Right ventricle myocardium inferior (tissue), 1 donor: ENCODE measurements at places on chromosomes 4 and X.
A peak's percentile ranks its signal among the peaks of the same experiment; 100 is the strongest.

DNA sequence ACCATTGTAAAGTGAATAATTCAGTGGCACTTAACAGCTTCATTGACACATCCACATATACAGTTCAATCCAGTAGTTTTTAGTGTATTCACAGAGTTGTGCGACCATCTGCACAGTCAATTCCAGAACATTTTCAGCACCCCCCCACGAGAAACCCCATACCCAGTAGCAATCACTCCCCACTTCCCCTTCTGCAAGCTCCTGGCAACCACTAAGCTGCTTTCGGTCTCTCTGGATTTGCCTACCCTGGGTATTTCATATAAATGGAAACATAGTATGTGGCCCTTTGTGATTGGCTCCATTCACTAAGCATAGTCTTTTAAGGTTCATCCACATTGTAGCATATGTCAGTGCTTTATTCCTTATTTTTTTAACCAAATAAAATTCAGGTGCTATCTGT lies 10.0 kb downstream of the MSL3 start:
- no peak for DNase-seq

DNA sequence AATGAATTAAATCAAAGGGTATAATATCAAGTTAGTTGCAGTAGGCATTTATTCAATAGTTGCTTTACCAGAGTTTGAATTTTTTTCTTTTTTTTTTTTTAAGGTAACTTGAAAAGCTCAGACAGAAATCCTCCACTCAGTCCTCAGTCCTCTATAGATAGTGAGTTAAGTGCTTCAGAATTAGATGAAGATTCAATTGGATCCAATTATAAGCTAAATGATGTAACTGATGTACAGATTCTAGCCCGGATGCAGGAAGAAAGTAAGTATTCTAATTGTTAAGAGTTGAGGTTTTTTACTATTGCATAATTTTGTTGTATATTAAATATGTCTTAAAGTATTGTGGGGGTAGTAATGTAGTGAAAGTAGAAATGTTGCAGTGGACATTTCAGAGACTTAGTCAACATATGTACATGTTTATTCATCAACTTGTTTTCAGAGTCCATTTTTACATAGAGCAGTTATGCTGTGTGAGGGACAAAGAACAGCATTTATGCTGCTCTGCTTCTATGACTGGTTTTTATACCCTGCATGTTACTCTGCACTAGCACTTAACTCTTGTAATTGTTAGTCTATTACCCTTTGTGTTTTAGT lies 38.4 kb downstream of the SLAIN2 start:
- no peak for DNase-seq

DNA sequence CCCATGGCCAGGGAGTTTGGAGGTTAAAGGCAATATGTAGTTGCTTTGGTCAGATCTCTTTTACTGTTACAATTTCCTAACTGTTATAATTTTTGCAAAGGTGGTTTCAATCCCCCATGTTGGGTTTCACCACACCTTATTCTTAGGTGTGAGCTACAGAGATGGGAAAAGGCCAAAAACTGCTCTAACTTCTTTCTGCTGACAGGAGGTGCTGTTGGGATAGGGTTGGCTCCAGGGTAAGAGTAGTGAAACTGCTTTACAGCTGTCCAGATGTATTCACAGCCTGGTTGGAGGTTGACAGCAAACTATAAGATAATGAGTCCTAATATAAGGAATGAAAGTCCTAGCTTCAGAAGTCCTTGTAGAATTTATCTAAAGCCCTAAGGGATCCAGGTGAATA lies 181.3 kb upstream of the TEX13D start:
- no peak for DNase-seq

- no peak for DNase-seq
Measured at GRCh38 chrX:38138157-38138891, 82.3 kb downstream of the SRPX start.

DNA sequence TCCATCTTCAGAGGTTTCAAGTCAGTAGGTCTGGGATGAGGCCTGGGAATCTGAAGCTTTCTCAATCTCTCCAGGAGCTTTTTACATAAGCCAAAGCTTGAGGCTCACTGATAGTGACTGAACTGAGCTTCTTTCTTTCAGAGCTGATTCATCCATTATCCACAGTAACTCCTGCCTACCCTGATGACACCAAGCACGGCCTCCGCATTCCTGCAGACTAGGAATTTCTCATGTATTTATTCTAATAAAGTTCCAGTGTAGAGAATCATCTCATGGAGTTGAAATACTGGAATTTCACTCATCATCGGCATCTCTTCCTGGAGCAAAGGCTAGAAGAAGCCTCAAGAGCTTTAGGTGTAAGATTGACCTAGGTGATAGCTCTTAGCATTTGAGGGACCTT lies 12.1 kb upstream of the DCTD start:
- DNase-seq, result no peak

GRCh38 chrX:56995271-56995994 lies at the start of gene SPIN3:
Gene SPIN3 (minus strand): TSS chrX:56995541. CDS start chrX:56994947, 594 bp downstream.
- DNase-seq, result peak; percentile 85

DNA sequence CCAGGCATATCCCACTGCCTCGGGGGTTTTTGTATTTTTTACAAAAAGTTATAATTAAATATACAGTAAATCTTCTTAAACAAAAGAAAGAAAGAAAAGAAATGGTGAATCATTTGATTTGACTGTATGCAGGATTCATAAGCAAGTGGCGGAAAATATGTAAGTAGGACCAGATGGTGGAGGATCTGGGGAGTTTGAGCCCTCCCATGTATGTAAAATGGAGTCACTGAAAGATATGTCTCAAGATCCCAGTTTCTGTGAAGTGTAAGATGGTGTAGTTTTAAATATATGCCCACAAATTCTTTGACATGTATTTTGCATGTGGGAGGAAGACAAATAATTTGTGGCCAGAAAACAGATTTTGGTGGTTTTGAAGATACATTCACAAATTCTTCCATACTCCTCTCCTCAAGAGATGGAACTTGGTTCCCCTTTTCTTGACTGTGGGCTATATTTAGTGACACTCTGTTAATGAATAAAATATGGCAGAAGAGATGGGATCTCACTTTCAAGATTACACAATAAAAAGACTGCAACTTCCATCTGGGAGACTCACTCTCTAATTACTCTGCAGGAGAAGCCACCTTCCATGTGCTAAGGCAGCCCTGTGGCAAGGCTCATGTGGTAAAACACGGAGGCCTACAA lies 133.6 kb upstream of the S100G start:
- no peak for DNase-seq

DNA sequence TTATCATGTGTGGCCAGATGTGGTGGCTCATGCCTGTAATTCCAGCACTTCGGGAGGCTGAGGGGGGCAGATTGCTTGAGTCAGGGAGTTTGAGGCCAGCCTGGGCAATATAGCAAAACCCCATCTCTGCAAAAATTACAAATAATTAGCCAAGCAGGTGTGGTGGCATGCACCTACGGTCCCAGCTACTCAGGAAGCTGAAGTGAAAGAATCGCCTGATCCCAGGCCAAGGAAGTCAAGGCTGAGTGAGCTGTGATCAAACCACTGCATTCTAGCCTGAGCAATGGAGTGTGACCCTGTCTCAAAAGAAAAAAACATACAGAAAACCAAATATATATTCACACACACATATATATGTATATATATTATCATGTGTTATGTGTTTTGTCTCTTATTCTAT lies 15.0 kb downstream of the APELA start:
- DNase-seq, result no peak

- no peak for DNase-seq
Measured at GRCh38 chr4:94413085-94413840, 38.5 kb upstream of the PDLIM5 start.

DNA sequence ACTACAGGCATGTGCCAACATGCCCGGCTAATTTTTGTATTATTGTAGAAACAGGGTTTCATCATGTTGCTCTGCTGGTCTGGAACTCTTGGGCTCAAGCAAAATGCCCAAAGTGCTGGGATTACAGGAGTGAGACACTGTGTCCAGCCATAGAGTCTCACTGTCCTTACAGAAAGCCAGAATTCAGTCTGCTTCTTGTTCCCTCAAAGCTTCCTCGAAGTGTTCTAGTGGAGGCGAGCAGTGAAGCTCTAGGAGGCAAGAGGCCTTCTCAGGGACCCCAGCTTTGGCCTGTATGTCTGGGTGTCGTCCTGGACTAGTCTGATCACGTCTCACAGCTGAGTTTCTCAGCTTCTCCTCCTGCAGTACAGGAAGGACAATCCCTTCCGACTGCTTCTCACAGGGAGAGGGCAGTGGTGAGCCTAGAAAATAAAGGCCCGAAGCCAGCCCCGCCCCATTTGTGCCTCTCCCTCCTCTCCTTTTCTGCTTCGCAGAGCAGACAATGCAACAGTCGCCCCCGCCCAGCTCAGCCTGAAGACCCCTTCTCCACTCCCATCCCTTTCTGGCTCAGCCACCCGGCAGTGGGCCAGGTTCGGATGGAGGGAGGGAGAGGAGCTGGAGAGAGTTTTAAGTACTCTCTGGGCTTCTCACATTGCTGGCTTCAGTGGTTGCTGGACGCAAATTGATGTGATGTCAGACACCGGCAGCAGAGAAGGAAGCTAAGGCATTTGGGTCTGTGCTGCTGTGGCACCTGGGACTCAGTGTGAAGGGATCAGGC lies 11.1 kb upstream of the FAM3A start:
- peak; percentile 85 for DNase-seq

DNA sequence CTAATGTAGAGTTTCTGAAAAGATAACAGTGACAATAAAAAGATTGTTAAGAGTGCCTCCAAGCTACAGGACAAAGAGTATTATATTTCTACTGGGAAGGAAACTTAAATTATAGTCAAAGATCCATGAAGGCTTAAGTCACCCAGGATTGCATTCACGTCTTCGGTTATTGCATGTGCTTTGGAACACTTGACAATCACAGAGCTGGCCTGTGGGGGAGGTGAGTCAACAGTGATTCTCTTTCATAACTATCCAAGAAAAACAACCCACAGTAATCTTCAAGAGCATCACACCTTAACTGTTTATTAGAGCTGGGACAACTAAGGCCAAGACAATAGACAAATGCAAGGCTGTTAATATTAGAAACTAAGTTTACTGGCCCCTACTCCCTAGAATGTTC lies 40.3 kb downstream of the PDGFC start:
- no peak for DNase-seq

- DNase-seq, result no peak
Measured at GRCh38 chr4:133621628-133622027, 472.5 kb downstream of the PCDH10 start.

DNA sequence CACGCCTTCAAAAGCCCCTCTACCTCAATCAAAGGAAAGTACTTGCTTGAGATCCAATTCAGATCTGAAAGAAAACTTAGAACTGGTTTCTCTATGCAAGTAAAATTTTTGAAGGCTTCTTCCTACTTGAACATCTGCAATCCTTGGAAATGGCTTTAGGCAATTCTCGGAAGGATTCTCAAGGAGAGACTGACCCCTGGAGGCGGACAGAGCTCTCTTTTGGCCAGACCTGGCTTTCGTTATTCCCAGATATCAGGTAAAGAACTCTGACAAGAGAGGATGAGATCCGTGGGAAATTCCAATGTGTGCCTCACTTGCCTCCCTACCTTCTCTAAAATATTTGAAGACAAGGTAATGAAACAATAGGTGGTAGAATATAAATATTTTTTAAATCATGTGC lies 670.3 kb upstream of the FAM241A start:
- DNase-seq, result no peak

DNA sequence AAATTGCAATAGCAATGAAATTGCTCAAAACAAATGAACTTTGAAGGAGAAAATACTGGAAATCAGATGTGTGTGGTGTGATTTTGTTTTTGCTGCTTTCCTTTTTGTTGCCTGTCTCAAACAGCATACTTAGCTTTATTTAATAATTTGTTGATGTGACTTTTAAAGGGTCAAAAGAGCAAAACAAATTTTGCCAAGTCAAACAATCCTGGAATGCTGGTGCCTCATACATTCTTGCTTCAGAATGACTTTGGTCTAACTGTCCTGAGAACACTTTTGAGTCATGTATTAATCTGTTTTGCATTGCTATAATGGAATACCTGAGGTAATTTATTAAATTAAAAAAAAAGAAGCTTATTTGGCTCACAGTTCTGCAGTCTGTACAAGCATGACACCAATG lies 3.4 kb downstream of the PF4V1 start:
- DNase-seq, result no peak

GRCh38 chr4:90904021-90904420 lies 776.8 kb downstream of the CCSER1 start:
- no peak for DNase-seq

GRCh38 chrX:82961129-82961528 lies 547.0 kb upstream of the POU3F4 start:
- no peak for DNase-seq

- no peak for DNase-seq
Measured at GRCh38 chr4:133131829-133132460, 17.1 kb upstream of the PCDH10 start.

DNA sequence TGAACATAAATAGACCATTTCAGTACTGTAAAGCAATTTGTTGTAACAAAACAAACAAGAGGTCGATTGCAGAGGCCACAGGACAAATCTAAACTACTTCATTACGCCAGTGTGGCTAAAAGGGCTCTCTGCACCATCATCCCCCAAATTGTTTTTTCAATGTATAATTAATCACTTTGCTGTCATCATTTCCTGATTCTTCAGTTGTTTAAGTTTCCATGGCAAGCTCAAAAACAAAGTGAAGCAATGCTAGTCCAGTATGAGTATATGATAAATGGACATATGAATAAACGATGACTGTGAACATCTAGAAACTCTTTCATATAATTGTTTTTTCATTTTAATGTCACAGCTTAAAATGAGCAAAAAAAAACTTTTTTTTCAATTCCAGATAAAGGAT lies 235.4 kb upstream of the FGF13 start:
- DNase-seq, result no peak

DNA sequence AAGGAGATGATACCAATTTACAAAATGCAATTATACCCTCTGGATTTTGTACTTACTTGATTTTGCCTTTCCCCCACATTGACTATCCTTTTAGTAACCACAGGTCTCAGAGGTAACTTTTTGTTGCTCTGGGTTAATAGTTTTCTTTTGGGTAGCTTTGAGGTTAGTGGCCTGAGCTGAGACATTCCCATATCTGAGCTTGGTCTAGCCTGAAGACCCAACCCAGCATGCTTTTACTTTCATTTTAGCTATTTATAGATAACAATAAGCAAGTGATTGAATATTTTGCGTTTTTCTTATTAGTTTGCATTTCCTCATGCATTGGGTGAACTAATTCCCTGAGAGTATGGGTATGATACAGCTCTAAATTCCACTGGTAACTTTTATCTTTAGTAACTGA lies 11.8 kb downstream of the HTN1 start:
- no peak for DNase-seq

- no peak for DNase-seq
Measured at GRCh38 chr4:169260217-169260866, 10.4 kb downstream of the SH3RF1 start.

DNA sequence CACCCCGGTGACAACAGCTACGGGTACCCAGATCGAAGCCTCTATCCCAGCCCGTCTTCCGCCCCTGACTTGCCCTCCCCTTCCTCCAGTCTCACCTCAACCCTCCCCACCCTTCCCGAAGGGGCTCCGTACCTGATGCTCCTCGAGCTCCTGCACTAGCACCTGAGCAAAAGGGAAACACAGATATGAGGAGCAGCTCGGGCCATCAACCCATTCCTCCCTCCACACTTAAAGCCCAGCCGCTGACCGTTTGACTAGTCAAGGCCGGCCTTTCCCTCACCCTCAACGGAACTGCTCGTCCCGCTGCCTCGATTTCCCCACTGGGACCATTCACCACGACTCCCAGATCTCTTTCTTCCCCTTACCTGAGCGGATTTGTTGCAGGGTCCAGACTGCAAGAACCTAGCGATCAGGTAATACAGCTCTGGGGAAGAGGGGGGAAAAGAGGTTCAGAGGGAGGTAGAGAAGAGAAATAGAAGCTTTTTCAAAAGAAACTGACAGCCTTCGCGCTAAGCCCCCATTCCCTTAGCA lies 731 bp downstream of the BRWD3 start:
- DNase-seq, result no peak
